ENCODE measurements at places on chromosomes 1 and 21.

DNA sequence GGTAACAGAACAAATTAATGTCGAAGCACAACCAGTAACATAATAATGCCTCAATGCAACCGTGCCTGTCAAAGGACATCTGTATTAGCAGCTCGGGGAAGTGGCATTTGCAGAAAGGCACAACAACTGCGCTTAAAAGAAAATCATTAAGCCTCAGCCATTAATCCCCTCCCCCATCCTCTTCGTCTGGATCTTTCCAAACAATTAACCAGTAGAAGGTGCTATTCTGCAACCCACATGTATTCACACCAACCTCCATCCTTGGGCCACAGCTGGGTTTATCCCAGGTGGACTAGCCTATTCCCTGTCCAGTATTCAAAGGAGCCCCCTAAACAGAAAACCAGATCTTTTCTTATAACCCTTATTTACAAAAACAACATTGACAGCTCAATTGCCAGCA is 2.6 kb downstream of the RERE start:
- no peak for DNase-seq

DNA sequence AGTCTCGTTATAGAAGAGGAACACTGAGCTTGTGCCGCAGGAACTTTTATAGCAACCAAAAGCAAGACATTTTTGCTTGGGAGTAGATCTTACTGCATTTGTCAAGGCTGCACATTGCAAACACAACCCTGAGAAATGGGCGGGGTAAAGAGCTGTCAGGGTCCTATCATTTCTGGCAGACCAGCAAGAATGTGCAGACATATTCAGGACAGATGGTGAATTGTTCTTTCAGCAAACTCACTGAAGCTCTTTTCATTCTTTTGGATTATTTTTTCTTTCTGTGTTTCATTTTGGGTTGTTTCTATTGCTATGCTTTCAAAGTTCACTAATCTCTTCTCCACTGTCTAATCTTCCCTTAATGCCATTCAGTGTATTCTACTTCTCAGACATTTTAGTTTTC is 5.1 kb upstream of the ACTN2 start:
- DNase-seq: no peak

DNA sequence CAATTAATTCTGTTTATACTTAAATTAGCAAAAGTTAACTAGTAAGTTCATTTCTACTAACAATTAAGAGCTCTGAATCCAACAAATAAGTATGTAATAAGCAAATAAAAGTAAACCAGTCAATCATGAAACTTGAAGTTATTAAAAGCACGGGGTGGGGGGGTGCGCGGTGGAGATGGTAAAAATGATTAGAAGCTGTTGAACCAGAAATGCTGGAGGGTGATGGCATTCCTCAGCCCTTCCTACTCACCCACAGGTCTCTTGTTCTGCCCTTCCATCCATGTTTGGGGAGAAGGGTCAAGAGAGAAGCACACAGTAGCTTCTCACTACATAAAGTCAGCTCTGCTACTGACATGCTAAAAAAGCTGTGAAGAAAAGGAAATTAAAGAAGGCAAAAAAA is 63.5 kb downstream of the AKT3 start:
- no peak for DNase-seq

DNA sequence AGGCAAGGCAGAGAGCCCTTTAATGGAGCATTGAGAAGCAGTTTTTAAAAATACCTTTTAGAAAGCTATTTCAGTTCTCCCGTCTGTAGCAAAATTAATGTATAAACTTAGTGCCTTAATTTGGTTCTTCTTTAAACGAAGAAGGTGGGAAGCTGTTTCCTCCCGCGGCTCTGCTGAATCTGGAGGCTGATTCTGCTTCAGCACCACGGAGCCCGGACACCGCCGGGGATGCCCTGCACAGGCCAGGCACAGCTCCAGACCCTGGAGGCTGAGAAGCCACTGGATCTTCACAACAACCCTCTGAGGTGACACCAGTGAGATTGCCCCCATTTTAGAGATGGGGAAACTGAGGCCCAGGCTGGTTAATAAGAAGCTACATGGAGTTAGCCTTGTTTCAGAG is 175.8 kb upstream of the VAMP3 start:
- no peak for DNase-seq

DNA sequence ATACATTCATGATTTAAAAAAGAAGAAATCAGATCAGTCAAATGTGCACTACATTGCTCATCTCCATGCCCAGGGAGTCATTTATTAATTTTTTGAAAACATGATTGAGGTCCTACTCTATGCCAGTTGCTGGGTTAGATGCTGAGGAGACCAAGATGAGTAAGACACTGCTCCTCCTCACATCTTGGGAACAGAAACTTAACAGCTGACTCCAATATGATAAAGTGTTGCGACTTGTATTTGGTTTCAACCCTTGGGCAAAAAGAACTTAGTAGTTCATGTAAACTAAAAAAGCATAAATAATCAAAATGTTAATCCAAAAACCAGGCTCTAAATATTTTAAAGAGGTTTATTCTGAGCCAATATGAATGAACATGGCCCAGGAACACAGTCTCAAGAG is 56.9 kb downstream of the OPTC start:
- no peak for DNase-seq

DNA sequence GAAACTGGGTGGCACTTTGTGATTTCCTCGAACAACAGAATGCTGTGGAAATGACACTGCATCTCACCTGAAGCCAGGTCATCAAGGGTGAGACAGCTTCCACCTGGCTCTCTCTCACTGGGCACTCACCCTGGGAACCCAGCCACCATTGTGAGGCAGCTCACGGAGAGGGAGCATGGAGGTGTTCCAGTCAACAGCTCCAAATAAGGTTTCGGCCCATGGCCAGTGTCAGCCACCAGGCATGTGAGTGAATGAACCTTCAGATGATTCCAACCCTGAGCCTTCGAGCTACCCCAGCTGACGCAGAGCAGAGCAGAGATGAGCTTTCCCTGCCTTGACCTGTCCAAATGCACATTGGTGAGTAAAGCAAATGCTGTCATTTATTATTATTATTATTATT is 58.1 kb downstream of the SYDE2 start:
- no peak for DNase-seq

GRCh38 chr1:54547601-54548388 is at the start of gene ACOT11:
TSS of gene ACOT11 (plus strand) at chr1:54548228. CDS start at chr1:54548310, 82 bp downstream.
- DNase-seq: peak; percentile 41

- no peak for DNase-seq
These were observed 25.1 kb downstream of the POFUT2 start for GRCh38 chr21:45262616-45263015.

GRCh38 chr1:71857862-71858261 is 424.5 kb downstream of the NEGR1 start:
- peak; percentile 41 for DNase-seq

GRCh38 chr1:206757524-206758266 is 12.9 kb upstream of the IL19 start:
- no peak for DNase-seq

- no peak for DNase-seq
These were observed 13.9 kb downstream of the RC3H1 start for GRCh38 chr1:174008269-174008668.

GRCh38 chr1:220595179-220595578 is 67.2 kb downstream of the MARK1 start:
- DNase-seq: no peak

DNA sequence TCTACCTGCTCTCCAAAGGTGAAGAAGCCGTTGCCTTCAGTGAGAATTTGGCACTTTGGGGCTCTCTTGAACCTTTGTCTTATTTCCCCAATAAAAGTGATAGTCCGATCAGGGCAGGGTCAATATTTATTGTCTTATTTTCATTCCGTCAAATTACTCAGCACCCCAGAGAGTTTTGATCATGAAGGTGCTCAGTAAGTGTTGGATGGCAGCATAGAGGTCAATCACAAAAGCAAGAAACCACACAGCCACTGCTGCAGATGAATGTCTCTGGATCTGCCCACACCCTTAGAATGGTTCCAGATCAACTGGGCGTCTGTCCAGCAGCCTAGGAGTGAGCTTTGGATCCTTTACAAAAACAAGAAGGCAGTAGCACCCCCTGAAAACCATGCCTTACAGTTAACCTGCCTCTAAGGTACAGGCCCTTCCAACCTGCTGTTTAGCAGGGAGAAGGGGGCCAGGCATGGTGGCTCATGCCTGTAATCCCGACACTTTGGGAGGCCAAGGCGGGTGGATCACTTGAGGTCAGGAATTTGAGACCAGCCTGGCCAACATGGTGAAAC is 97.3 kb downstream of the PSMG1 start:
- no peak for DNase-seq

GRCh38 chr1:186950547-186950946 is 121.8 kb downstream of the PLA2G4A start:
- peak; percentile 50 for DNase-seq

GRCh38 chr21:15772654-15773053 is 42.9 kb downstream of the USP25 start:
- DNase-seq: peak; percentile 38

DNA sequence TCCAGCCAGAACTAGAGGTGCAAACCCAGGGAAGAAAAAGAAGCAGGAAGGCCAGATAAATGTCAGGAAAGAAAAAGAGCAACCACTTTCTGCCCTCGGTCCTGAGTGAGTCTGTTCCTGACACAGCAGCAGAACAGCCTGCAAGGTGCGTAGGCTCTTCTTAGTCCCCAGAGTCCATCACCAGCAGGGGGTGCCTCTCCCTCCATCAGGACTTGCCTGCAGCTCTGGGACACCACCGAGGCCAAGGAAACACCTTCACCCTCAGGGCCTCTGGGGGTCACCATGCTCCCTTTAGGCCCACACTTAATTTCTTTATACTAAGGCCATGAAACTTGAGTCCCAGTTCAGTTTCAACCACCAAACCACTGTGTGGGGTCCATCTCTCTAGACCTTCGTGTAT is 43.7 kb upstream of the NFASC start:
- DNase-seq: peak; percentile 15

DNA sequence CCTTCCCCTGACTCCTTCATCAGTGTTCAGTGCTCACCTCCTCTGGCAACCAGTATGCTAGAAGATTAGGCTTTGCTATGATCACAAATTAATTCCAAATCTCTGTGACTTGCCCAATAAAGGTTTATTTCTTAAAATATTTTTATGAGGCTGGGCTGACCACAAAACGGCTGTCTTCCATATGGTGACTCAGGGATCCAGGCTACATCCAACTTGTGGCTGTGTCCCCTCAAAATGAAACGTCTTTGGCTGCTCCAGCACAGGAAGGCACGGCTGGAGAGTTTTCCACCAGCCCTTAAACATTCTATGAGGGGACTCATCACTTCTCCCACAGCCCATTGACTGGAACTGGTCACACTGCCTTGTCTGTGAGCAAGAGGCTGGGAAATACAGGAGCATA is 131.5 kb downstream of the HUNK start:
- peak; percentile 61 for DNase-seq

DNA sequence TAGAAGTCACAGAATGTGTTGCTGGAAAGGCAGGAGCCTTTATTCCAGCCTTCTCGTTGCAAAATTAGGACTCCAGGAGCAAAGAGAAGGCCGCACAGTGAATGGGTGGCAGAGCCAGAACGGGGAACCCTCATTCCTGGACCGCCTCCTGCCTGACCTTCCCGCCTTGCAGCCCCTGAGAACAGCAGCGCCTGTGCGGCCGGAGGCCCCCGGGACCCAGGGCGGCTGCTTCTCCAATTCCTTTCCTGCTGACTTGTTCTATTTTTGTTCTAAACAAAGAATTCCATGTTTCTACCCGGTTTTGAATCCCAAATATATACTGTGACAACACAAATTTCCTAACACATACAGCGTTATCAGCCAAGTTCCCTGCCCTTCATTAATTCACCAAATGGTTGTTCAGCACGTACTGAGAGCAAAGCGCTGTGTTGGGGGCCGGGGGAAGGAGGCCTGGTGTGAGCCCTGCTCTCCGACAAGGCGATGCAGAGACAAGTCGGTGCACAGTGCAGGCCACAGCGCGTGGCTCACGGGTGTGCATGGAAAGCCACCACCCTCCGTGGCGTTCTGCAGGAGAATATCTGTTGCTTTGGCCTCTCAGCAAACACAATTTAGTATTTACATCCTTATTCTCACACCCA is 31.9 kb upstream of the COL6A2 start:
- DNase-seq: peak; percentile 26

DNA sequence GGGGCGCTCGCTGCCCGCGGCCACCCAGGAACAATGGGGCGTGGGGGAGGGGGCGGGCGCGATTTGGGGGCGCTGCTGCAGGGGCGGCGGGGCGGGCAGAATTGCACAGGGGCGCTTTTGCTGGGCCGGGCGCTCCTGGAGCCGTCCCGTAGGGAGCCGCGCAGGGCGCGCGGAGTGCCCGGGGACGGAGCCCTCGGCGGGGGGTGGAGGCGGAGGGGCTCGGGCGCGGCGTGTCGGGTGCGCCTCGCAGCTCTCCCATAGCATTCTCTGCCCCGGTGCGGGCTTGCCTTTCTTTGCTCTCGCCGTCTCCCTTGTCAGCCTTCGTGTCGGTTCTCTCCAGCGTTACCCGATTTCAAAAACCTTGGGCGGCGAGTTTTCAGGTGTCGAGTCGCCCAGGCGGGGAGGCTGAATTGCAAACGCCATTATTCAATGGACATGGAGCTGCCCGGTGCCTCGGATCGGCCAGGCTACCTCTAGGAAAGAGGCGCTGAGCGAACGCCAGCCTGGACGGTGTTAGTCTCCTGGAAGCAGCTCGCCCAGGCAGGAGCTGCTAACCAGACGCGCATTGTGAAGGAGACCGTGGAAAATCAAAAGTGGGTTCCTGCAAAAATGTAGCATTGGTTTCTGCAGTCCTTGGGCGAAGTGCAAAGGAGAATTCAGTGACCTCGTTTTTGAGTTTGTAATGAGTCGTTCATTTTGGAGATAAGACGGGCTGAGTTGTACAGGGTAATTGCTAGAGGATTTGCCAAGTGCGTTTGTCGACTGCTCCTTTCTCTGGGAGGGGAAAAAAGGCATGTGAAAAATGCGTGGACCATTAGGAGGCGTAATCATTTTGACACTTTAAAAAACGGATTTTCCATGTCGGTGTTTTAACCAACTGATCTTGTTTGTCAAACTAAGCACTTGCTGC is 626 bp downstream of the CXADR start:
- no peak for DNase-seq

DNA sequence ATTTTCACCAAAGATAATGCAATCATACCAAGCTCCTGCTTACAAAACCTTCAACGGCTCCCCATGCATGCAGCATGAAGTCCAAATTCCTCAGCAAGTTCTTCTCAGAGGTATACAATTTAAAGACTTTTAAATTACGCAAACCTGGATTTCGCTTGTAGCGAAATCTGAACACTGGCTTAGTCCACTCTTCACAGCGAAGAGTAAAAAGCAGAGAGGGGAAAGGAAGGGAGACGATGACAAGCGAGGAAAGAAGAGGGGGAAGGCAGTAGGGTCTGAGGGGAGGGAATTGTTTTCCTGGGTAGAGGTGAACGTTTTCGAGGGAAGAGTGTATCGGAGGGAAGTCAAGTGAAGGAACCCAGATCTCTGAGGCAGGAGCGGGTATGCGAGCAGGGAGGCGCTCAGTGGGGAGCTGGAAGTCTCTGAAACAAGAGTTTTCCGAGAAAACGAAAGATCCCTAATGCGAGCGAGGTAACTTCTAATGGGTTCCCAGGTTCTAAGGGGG is 790 bp downstream of the TESK2 start:
- DNase-seq: peak; percentile 11

GRCh38 chr1:206050655-206051235 is 2.2 kb upstream of the RHEX start:
- DNase-seq: no peak
